ENCODE measurements at places on chromosomes 11 and 22.
A peak's percentile ranks its signal among the peaks of the same experiment; 100 is the strongest.

- DNase-seq, result peak; percentile 98
These were observed 32.1 kb downstream of the A4GALT start for GRCh38 chr22:42688241-42689211.

GRCh38 chr11:59182457-59183151 is 10.7 kb downstream of the DTX4 start:
- no peak for DNase-seq

- DNase-seq, result no peak
These were observed 895 bp downstream of the KLHDC7B start for GRCh38 chr22:50546326-50547262.

GRCh38 chr11:107743191-107743590 is 31.3 kb upstream of the SLN start:
- no peak for DNase-seq

DNA sequence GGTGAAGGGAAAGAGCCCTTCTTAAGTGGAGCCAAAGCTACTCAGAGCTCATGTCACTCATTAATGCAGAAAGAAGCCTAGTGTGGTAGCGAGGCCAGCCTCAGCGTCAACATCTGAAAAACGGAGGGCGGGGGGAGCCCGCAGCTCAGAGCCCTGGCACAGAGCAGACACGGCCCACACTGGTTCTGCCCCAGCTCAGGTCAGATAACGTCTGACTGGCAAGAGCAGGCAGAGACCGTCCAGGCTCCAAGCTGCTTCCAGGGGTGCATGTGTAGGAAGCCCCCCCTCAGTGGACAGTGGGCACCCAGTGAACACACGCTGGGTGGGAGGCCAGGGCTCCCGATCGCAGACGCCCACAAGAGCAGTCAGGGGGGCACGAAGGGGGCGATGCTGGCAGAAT is 100.8 kb downstream of the SHANK2 start:
- DNase-seq, result no peak

All from fibroblast of the aortic adventitia (primary cell).